NCI-H2107 (cell line): ENCODE measurements at places on chromosomes 11 and 22.

- no peak for DNase-seq
These were observed 34.0 kb downstream of the KREMEN1 start for GRCh38 chr22:29106839-29107238.

DNA sequence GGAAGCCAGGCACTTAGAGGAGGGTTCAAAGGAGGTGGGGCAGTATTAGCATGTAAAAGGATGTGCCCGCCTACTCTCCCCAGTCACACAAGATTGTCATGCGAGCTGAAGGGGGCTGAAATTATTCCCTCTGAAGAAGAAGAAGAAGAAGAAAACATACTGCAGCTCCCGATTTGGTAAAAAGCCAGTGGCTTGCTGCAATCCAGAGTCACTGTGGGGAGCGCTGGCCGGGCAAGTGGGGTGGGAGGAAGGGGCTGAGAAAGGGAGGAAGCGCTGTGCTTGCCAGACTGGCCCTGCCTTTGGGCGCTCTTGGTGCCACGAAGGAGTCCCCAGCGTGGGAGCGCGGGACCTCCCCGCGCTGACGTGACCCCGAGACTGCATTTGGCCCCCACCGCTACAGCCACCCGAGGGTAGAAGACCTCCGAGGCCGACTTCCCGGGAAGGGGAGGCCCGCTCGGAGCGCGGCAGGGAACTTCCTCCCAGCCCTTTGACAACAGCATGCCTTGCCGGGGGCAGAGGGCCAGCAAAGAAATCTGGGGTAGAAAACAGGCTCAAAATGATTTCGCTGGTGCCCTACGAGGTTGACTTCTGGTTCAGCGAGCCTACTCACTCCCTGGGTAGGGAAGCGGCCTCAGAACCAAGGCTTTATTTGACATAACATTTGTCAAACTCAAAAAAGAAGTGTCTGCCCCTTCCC lies 906.3 kb downstream of the DLG2 start:
- DNase-seq = no peak

DNA sequence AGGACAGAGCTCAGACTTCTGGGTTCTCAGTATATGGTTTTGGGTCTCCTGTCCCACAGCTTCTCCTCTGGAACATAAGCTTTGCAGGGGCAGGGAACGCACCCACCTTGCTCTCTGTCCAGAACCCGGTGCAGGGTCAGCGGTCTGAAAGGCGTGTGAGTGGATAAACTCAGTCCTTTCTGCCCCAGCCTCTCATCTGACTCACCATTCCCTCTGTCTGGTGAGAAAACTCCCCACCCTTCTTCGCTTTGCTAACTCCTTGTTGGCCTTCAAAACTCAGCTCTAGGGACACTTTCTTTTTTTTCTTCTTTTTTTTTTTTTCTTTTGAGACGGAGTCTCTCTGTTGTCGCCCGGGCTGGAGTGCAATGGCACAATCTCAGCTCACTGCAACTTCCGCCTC lies 68.9 kb upstream of the NUP50 start:
- no peak for DNase-seq

- DNase-seq = no peak
These were observed 246.2 kb downstream of the ST3GAL4 start for GRCh38 chr11:126601550-126602215.

DNA sequence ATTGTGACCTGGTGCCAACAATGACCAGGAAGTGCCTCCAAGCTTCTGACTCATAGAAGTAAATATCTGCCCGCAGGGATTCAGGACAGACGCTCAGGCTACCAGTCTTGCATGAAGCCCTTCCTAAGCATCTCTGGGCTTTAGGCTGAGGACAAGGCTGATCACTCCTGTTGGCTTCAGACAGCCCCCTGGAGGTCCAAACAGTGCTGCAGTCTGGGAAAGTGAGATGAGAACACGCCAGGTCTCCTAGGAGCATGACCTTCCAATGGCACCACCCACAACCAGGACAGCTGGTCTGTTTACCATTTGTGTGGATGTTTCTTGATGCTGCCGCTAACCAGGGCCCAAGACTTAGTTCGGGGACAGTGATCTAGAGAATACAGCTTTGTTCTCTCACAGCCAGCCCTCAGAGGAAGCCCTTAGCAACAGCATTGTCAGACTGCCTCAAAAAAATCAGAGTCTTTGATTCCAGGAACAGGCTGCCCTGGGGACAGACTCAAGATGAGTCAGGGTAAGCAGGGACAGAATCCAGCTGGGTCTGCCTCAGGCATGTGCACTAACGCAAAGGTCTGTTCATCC lies 111.2 kb downstream of the ZNF280B start:
- no peak for DNase-seq

DNA sequence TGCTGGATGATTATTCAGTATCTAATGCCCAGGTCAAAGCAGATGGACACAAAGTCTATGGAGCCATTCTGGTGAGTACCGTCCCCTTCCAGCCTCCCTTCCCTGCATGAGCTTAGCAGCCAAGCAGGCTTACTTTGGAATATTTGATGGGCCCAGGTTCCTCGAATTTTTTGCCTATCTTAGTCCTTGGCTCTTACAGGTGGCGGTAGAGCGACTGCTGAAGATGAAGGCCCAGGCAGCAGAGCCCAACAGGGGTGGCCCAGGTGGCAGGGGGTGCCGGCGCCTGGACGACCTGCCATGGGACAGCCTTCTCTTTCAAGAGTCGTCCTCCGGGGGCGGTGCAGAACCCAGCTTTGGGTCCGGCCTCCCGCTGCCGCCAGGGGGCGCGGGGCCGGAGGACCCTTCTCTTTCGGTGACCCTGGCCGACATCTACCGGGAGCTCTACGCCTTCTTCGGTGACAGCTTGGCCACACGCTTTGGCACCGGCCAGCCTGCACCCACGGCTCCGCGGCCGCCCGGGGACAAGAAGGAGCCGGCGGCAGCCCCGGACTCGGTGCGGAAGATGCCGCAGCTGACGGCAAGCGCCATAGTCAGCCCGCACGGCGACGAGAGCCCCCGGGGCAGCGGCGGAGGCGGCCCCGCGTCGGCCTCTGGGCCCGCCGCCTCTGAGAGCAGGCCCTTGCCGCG lies 741 bp upstream of the TMEM179B start:
- peak; percentile 49 for DNase-seq

DNA sequence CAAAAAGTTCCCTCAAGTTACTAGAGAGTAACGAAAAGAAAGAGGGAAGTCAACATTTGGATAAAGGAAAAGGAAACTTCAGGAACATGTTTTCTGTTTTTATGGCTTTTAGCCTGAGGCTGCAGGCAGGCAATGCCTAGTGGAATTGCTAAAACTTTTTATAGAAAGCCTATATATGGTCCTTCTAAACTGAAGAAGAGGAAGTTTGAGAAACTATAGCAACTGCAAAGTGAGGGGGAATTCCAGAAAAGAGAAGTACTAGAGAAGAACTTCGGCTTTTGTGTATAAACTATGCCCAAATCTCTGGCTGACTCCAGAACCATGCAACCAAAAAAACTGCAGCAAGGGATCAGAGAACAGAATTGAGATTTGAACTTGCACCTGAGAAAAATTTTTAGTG lies 74.3 kb upstream of the ARHGAP42 start:
- no peak for DNase-seq

GRCh38 chr11:44615913-44616791 lies 50.7 kb downstream of the CD82 start:
- no peak for DNase-seq

DNA sequence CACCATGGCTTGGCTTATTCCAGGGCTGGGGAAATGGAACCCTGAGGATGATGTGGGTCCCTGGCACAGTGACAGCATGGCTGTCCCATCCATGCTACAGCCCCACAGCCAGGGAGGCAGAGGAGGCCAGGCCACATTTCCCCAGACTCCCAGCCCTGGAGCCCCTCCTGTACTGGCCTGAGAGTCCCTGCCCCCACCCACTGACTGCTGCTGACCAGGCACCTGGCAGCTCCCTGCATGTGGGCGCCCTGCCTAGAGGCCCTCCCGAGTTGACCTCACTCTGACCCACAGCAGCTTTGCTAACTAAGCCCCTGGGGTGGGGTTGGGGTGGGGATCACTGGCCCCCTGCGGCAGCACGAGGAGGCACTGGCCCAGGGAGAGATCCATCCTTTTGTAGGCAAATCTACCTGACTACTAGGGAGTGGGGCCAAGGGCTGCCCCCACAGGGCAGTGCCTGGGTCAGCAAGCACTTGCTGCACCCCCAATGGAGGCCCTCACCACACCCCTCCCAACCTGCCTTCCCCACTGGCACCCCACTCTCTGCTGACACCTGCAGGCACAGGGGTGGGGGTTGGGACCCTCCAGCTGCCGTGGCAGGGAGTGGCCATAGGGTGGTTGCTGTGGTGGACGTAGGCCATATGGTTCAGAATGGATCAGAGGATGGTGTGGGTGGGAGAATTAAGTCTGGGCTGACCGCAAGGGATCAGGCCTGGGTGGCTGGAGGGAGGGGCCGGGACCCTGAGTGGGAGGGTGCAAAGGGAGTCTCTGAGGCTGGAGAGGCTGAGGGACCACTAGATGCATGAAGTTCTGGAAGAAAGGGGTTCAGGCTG lies 17.4 kb downstream of the ARVCF start:
- DNase-seq = no peak

GRCh38 chr11:73270016-73270854 lies 1.9 kb upstream of the P2RY6 start:
- DNase-seq = no peak

DNA sequence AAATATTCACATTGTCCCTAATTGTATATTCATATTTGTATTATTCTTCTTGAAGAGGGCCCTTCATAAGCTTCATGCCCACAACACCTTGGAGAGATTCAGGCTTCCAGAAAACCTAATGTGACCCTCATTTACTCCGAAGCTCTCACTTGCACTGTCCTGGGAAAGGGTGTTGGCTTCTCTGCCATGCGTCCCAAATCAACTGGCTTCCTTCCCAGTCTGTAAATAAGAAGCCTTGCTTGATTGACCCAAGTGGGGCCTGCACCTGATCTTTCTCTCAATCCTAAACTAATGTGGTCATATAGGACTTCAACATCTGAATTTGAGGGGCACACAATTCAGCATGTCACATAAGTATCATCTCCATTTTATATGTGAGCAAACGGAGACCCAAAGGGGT lies 40.5 kb upstream of the ZBTB16 start:
- no peak for DNase-seq

DNA sequence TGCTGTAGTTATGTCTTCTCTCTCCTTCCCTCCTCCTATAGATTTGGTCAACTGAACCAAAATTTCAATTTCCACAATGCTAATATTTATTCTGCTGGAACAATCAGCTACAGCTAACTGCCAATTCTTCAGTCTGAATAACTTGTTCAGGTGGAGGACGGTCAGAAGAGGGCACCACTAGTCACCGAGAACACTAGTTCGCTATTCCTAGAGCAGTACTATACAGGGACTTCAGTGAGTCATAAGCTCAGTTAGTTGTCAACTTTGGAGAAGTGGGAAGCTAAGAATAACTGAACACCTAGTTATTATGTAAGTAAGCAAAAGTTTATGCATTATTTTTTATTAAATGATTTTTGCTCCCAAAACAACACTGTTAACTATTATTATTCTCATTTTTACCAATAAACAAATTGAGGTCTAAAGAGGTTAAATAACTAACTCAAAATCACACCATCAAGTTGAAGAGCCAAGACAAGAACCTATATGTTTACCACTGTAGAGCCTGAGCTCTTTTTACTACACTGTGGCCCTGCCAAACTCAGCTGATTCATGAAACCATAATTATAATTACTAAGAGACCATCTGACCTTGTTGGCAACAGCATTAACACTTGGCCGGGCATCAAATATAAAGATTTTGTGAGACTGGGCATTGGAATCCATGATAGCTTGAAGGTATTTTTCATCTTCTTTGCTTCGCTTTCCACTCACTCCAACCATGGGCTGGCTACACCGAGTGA lies 59.0 kb downstream of the CEP57 start:
- DNase-seq = no peak

DNA sequence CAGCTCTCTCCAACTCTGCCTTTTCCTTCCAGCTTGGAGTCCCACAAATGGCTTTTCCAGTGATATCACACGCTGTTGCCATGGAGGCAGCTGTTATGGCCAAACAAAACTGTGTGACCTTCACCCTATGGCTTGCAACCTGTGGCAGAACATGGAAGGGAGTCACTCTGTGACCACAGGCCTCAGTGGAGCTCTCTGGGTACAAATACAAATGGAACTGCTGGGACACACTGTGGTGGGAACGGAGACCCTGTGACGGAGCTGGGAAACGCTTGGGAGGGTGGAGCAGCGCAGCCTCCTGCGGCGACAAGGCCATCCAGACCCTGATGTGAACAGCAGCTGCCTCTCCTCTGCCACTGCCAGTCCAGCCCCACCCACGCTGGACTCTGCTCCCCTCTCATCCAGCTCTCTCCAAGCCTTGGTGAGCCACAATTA lies 162.5 kb downstream of the ETS1 start:
- DNase-seq = no peak

- DNase-seq = no peak
These were observed 9.0 kb upstream of the NUCB2 start for GRCh38 chr11:17267576-17267975.

GRCh38 chr11:118438314-118438931 lies 2.1 kb downstream of the KMT2A start:
- no peak for DNase-seq

- DNase-seq = no peak
These were observed 76.7 kb upstream of the NECTIN1 start for GRCh38 chr11:119805663-119806062.

DNA sequence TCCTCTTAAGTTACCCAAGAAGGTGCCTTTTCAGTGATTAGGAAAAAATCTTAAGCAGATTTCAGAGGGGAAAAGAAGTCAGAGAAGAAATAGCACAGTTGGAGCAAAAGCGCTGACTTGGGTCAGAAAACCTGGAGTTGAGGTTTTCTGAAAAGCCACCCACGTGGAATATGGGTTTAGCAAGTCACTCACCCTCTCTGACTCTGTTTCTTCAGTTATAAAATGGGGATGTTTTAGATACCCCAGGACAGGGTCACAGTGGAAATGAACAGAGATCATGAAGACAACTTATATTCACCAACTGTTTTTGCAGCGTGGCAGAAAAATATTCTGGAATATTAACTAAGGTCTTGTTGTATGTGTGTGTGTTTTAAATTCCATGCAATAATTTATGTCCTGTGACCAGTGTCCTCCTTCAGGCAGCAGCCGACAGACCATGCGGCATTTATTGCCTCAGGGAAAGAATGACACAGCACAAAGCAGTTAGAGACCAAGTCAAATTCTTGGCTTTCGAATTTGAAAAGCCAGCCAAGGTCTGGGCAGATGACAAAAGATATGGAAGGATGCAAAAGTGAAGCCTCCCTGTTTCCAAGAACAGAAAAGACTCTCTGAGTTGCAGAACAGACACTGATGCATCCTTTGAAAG lies 119.9 kb downstream of the MIAT start:
- no peak for DNase-seq

- DNase-seq = no peak
These were observed 18.5 kb downstream of the SPECC1L start for GRCh38 chr22:24289114-24289513.

DNA sequence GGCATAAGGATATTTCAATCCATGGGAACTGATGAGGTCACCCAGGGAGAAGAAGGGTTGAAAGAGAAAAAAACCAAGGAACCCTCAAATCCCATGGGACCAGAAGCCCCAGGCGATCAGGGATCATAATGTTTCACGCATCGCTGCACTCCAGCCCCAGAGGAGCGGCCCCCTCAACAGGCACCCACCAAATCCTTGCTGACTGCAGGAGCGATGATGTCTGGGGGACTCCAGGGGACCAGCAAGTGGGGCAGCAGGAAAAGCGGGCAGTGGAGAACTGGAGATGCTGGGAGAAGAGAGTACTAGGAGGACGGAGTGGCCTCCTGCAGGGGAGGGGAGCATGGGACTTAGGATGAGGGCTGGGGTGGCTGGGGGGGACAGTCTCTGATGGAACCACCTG lies 47.7 kb upstream of the LINC01488 start:
- no peak for DNase-seq

- no peak for DNase-seq
These were observed at the start of gene MYEOV for GRCh38 chr11:69293819-69294505. TSS of gene MYEOV (plus strand) at chr11:69294155. CDS start at chr11:69295355, 1,200 bp downstream.
